Activated T-cell treated with anti-CD3 and anti-CD28 coated beads, Interleukin-2, amount 50 U/mL, for 48 hours (primary cell): ENCODE measurements at places on chromosomes 12 and 14.

- DNase-seq, result no peak
Measured at GRCh38 chr12:104769144-104769561, 188.9 kb downstream of the SLC41A2 start.

GRCh38 chr12:26953447-26953846, 15.2 kb downstream of the FGFR1OP2 start:
- DNase-seq, result no peak

GRCh38 chr12:58393152-58393551, 451.8 kb downstream of the ATP23 start:
- no peak for DNase-seq

DNA sequence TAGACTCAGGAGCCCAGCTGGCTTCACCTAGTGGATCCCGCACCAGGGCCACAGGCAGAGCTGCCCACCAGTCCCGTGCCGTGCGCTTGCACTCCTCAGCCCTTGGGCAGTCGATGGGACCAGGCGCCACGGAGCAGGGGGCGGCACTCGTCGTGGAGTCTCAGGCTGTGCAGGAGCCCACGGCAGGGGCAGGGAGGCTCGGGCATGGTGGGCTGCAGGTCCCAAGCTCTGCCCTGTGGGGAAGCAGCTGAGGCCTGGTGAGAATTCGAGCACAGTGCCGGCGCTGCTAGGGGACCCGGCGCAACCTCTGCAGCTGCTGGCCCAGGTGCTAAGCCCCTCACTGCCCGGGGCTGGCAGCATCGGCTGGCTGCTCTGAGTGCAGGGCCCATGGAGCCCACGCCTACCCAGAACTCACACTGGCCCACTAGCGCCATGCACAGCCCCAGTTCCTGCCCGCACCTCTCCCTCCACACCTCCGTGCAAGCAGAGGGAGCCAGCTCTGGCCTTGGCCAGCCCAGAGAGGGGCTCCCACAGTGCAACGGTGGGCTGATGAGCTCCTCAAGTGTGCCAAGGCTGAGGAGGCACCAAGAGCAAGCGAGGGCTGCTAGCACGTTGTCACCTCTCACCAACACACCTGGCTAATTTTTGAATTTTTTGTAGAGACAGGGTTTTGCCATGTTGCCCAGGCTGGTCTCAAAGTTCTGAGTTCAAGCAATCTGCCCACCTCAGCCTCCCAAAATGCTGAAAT, 116.1 kb downstream of the SPTSSA start:
- no peak for DNase-seq

GRCh38 chr12:124898200-124898922, 16.1 kb downstream of the UBC start:
- DNase-seq, result peak; percentile 77

GRCh38 chr12:106296179-106296877, 6.2 kb upstream of the TCP11L2 start:
- DNase-seq, result no peak
